ENCODE measurements at places on chromosomes 3 and 15.
A peak's percentile ranks its signal among the peaks of the same experiment; 100 is the strongest.

- DNase-seq: no peak
Measured at GRCh38 chr3:125624341-125624740, 29.0 kb upstream of the OSBPL11 start.

GRCh38 chr3:122754929-122755328 lies 38.7 kb downstream of the HSPBAP1 start:
- no peak for DNase-seq

DNA sequence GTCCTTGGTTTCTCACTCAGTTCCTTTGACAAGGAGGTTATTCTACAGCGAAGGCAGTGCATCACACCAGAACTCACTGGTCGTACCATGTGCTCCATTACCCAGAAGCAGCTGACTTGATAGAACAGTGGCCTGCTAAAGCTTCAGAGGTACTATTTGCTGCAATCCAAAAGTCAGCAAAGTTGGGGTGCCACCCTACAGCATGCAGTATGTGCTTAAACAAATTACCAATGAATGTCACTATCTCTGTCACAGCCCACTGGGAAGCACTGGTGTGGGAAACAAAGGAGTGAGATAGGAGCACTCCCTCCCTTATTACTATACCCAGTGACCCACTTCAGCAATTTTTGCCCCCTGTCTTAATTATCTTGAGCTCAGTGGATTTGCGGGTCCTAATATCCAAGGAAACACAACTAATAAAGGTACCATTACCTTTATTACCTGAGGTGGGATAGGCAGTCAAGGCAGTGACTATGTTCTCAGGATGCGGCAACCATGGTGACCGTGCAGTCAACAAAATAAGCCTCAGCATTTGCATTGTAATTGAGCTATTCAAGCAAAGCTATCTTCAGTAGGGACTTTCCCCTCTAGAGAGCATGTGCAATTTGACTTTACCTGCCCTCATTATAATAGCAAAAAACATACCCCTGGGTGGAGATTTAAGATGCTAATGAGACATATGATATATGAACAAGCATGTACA lies 199.4 kb downstream of the OCA2 start:
- no peak for DNase-seq

DNA sequence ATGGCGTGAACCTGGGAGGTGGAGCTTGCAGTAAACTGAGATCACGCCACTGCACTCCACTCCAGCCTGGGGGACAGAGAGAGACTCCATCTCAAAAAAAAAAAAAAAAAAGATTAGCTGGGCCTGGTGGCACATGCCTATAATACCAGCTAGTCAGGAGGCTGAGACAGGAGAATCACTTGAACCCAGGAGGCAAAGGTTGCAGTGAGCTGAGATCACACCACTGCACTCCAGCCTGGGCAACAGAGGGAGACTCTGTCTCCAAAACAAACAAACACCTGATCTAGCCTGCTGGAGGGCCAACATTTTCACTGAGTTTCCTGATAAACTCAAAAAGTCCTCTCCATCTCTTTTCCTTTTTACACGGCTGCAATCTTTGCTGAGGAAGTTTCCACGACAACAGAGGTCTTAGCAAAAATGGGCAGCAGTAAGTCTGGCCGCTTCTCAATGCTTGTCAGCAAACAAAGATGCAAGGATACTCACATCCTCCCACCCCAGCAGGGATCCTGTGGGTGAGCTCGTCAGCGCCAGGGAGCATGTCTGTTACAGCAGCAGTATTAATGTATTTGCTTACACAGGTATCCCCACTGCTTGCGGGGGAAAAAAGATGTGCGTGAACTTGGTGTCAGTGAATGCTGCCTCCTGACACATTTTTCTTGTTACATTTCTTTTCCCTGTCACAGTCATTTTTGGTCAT lies 21.0 kb upstream of the CCDC174 start:
- DNase-seq: no peak

DNA sequence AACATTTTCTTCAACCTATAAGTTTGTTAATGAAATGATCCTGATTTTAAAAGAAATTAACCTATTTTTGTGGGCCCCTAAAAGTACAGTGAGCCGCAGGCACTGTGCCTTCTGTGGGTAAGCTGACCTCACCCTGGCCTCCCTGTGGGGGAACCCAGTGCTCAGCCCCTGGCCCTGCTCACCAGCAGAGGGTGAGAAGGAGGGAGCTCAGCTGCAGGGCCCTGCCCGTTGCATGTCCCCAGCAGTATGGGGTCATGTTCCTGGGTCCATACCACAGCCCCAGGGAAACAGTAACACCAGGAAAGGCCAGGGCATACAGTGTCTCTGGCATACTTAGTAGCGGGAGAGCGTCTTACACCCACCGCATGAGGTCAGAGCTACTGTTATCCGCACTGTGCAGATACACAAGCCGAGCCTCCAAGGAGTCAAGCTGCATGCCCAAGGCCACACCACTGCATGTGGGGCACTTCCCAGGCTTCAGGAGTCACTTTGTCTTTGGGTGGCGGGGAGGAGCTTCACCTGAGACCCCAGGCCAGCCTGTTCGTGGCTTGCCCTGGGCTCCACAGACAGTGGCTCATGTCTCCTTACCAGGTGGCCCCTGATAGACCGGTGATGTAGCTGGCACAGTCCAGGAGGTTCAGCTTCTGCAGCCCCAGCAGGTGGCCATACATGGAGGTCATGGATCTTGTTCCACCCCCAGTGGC lies 22.6 kb upstream of the EHD4 start:
- DNase-seq: no peak

GRCh38 chr15:69004011-69004410 lies 10.5 kb upstream of the NOX5 start:
- DNase-seq: no peak

GRCh38 chr3:135199137-135199536 lies 404.1 kb downstream of the EPHB1 start:
- DNase-seq: no peak

- no peak for DNase-seq
Measured at GRCh38 chr3:39029556-39029955, 22.2 kb downstream of the SCN11A start.

GRCh38 chr15:85710340-85710842 lies 84.3 kb downstream of the KLHL25 start:
- no peak for DNase-seq

GRCh38 chr15:72838311-72838731 lies 54.8 kb upstream of the ADPGK start:
- no peak for DNase-seq

DNA sequence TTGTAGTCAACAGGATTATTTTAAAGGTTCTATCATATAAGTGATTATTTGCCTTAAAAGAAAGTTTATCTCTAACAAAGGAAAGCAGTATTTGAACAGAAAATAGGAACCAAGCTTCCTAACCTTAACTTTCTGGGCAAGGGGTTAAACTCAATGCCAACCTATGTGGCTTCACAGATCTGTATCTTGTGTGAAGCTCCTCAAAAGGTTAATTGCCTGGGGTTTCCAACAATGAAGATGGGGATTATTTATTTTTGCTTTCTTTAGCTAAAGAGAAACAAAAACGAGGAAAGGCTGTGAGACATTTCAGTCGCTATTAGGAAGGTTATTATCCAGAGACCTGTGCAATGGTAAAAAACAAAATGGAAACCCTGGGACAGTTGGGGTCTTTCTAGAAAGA lies 1.1 kb upstream of the WDR82 start:
- no peak for DNase-seq

- DNase-seq: no peak
Measured at GRCh38 chr15:62552444-62552843, 387.4 kb upstream of the C2CD4B start.

DNA sequence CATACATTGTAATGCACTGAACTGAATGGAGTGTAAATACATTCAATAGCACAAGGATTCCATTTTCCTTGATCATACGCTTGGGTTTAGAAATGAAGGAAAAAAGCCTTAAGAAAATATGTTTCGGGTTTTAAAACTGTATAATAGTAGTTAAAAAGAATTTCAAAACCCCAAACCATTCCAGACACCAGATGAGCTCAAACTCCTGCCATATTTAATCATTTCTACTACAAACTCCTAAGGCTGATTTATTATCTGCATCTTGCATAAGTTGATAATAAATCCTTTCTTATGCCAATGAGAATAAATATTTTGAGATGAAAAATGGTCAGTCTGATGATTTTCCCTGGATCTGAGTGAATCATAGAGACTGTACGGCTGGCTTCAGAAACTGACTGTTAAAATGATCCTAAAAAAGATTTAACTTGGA lies 51.0 kb downstream of the NR1D2 start:
- no peak for DNase-seq

DNA sequence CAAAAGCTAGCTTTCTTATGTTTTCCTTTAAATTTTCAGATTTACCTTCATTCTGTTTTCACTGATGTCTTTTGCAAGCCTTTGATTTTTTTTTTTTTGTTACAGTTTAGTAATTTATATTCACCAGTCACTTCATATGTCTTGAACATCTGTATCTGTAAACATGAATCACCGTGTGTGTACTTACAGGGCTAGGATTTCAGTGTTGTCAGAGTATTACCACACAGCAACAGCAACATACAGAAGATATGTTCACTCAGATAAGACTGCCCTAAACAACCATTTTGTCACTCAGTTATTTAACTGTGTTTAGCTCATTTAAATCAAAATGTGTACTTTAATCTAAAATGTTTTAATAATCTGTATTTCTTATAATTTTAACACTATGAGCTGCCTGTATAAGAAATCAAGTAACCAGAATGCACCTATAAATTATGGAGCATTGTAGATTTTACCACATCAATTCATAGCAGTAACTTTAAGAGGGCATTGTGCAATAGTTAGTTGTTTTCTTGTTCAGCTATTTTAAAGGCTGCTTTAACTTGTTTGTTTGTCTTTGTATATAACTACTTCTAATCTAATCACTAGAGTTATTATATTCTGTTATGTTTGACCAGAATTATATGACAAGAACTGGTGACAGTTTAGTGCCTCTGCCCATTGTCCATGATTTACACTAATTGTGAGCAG lies 50.4 kb downstream of the GHSR start:
- DNase-seq: no peak

- DNase-seq: no peak
Measured at GRCh38 chr3:53144446-53144845, 14.2 kb upstream of the RFT1 start.

DNA sequence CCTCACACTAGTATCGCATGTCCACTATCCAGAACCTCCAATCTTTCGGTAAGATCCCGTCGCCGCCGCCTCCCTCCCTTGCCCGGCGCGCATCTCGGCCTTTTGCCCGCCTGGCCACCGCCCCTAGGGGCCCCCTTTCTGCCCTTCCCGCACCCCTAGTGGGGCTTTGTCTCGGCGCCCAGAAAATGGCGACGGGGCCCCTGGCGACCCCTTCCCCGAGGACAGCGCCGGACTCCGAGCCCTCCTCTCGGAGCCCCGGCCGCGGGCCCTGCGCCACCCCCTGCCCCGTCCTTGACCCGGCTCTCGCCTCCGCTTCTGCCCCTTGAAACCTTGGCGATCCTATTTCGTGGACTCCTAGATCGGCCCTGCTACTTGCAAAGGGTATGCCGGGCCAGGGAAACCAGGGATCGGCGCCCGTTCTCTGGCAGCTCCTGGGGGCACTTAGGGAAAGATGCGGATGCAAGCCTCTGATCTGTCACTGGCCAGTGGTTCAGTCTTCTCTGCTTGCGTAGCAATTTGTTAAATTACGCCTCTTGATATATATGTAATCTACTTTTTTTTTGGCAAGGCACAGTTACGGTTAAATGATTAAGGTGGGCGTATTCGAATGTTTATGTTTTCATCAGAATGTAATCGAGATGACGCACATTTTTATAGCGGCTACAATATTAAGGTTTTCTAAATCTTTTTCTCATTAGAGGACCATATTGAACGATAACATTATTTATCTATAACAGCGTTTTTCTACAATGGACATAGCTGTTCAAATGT lies 603 bp downstream of the EIF1B start:
- peak; percentile 26 for DNase-seq

GRCh38 chr15:46213551-46213950 lies 578.7 kb downstream of the SQOR start:
- DNase-seq: no peak

- DNase-seq: no peak
Measured at GRCh38 chr3:20669184-20669583, 483.2 kb upstream of the SGO1 start.

DNA sequence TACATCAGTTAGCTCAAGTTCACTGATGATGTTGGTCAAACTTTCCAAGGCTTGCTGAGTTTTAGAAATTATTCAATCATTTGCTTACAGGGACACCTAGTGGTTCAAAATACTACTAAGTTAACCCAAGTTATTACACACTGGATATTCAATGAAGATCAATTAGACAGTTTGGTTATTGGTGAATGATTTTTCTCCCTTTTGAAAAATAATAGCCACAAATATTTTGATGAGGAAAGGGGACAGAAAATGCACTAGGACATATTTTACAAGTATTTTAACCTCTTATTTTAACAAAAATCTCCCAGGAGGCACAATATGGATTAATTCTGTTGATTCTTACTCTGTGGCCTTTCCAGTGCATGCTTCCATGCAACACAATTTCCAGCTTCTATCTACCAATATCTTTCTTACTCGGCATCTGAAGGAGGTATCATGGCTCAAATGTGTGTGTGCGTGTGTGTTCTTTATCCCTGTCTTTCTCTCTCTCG lies 20.1 kb upstream of the GOLGA6L2 start:
- peak; percentile 4 for DNase-seq

GRCh38 chr3:129446926-129447325 lies 6.9 kb downstream of the IFT122 start:
- no peak for DNase-seq
